AG09309 (cell line): ENCODE measurements at places on chromosomes 7 and 10.

GRCh38 chr10:72316748-72317435, 37.8 kb downstream of the DNAJB12 start:
- DNase-seq, result no peak

GRCh38 chr7:7969306-7970236, 975 bp downstream of the GLCCI1 start:
- no peak for DNase-seq

DNA sequence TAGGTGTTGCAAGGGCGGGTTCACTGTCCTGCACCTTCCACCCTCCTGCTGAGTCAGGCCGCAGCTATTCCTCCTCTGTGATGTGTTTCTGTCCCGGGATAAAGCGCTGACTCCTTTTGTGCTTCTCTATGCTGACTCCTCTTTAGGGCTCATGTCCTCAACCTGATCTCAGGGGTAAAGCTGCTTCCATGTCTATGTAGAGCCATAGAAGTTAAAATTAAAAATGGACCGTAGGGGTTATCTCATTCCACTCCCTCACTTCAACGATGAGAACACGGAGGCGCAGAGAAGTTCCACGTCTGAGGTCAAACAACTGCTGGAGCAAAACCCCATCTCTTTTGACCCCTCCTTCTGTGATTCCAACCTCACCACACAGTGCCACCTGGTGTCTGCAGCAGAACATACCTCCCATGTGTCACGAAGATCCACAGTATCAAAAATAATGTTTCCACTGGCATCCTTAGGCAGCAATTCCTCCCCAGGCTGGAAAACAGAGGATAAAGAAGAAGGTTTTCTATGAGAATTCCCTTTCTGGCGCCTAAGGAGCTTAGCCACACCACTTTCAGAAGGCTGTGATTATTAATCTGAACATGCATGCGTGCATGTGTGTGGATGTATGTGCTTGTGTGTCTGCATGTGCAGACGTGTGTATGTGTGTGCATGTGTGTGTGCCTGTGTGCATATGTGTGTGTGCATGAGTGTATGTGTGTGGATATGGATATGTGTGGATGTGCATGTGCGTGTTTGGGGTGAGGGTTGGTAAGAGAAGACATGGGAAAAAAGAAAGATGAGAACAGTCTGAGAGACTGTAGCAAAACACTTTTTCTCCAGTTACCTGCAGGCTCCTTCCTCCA, 81.2 kb upstream of the UCN3 start:
- no peak for DNase-seq

DNA sequence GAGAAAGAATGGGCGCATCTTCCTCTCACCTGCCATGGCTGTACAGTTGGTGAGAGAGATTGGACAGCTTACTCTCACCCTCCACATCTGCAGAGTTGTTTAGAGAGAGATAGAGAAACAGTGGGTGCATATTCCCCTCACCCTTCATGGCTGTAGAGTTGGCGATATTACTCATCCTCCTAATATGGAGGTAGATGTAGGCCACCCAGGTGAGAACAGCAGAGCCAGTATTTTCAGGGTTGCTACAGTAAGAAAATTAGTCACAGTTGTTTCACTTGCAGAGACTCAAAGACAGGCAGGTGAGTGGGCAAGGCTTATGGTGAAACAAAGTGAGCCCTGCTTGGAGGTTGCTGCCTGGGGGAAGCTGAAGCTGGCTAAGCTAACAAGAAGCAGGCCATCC, 65.0 kb upstream of the PFKP start:
- DNase-seq, result no peak

GRCh38 chr10:113078282-113078907, 128.3 kb downstream of the TCF7L2 start:
- DNase-seq, result no peak

GRCh38 chr10:106565546-106565945, 599.0 kb downstream of the SORCS1 start:
- no peak for DNase-seq

GRCh38 chr10:110455446-110455845, 42.3 kb upstream of the DUSP5 start:
- DNase-seq, result no peak

GRCh38 chr7:30146127-30146612, 11.4 kb downstream of the MTURN start:
- no peak for DNase-seq

DNA sequence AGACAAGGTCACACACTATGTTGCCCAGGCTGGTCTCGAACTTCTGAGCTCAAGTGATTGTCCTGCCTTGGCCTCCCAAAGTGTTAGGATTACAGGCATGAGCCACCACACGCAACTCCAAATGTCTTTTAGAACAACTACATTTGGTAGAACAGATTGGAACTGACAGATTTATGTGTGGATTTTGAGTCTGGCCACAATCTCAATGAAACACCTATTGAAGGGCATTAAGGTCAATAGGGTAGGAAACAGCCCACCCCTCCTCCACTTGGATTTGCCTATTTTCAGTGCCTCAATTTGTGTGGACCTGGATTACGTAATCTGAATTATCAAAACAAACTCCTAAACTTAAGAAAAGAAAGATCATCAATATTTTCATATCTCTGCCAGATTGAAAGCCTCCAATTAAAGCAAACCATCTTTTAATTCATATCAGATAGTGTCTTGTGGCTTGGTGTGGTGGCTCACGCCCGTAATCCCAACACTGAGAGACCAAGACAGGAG, 15.5 kb upstream of the CYP51A1 start:
- DNase-seq, result no peak

GRCh38 chr7:149448961-149449360, 11.9 kb downstream of the ZNF777 start:
- DNase-seq, result no peak

DNA sequence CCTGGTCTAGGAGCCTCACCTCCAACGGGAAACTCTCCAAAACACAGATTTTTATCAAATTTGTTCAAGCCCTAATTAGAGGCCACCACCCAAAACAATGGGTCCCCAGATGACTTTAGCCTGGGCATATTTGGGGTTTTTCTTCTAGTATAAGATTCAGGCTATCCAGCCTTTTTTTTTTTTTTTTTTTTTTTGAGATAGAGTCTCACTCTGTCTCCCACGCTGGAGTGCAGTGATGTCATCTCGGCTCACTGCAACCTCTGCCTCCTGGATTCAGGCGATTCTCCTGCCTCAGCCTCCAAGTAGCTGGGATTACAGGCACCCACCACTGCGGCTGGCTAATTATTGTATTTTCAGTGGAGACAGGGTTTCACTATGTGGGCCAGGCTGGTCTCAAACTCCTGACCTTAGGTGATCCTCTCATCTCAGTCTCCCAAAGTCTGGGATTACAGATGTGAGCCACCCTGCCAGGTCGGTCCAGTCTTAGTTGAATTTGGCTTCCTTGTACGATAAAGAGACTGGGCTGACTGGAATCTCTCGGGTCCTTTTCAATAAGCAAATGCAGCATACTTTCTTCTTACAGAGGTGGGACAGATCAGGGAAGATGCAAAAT, 91.4 kb upstream of the KLF6 start:
- DNase-seq, result no peak

GRCh38 chr10:71888623-71889387, 37.8 kb upstream of the PSAP start:
- peak; percentile 61 for DNase-seq

DNA sequence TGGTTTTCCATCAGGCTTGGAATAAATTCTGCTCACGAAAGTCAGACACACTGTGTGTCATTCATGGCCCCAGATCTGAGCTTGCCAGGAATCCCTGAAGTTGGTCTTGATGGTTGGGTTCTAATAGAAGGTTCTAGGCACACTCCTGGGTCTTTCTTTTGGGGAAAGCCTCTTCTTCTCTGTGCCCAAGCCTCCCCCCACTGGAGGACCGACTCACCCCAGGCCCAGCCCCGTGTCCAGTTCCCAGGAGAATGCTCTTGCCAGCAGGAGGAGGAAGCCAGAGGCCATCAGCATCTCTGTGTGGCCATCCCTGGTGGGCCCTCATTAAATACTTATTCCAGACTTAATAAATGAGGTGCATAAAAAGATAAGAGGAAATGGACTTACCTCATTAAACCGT, 548.0 kb downstream of the TCERG1L start:
- DNase-seq, result no peak

DNA sequence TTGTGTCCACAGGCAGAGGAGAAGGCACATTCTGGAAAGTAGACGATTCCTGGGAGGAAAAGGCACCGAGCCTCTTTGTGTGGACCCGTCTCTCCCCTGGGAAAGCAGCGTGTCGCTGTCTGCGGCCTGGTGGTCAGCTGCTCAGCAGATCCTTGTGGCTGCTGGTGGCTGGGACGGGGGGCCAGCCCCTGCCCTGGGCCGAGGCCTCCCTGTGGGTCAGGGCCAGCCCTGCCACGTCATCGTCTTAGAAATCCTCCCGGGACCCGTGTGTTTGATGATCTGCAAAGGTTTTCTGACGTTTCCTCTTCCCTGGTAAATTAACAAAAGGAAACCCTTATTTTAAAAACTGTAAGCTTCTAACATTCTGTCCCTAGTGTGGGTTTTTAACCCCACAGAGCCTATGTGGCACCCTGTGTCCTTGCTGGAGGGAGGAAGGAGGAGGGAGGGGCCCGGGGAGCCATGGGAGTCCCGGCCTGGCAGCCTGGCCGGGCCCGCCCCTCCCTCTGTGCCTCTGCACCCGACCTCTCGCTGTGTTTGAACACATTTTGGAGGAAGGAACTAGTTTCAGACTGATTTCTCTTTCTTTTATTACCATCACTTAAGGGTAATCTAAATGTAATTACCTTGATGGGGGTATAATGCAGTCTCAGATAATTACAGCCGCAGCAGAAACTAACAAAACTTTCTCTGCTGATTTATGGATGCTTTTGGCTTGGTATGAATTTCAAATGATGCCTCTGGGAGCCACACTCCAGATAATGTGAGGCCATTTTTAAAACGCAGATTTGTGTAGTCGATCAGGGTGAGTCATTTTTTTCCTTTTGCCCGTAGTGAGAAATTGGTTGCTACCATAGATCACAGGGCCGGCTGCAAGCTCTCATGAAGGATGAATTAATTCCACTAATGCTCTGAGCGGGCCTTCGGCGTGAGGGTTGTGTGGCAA, 85.5 kb downstream of the NKX6-2 start:
- DNase-seq, result no peak

GRCh38 chr10:87579563-87579962, 74.9 kb downstream of the MINPP1 start:
- DNase-seq, result no peak

GRCh38 chr10:28294809-28295208, 8.1 kb downstream of the MPP7 start:
- no peak for DNase-seq

DNA sequence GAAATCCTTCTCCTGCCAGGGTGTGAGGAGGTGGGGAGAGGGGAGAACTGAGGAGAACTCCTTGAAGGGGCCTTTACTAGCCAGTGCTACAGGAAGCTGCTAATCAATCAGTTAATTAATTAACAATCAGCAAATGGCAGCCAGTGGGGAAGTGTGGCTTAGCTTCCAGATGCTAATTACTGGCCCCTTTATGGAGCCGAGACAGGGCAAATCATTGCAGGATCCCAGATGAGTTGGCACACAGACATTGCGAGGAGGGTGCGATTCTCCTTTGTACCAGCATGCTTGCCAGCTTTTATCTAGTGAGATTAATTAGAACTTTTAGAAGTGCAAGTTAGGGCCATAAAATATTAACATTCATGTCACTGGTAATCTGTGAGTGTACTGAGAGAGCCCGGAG, 84.0 kb downstream of the XRCC2 start:
- no peak for DNase-seq

DNA sequence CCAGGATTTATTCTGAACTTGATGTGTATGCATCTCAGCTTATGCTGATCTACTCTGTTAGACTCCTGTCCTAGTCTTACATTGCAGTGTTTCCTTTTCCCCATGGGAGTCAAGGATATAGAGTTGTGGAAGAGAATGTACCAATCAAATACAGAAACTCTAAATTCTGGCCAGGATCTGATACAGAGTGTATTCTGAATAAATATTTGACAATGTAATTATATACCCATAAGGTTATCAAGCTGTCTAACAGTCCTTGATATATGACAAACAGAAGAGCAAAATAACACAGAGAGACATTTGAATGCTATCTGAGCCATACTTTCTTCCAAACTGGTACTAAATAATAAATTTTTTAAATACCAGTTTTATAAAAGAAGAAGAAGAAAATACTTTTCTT, 116.8 kb downstream of the ETV1 start:
- DNase-seq, result no peak

DNA sequence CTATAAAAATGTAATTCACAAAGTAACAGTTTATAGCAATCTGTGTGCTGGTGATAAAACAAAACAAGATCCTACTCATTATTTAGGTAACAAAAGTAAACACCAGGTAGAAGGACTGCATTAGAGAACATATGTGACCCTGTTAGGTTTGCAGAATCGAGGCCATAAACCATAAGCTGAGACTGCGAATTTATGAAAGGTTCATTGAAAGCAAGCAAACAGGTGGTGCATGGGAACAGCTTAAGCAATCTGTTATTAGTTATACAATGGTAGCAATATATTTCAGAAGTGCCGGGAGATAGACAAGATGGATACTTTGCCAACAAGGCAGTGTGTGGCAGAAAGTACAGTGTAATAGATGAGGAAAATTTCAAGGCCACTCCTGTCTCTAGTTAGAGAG, 23.5 kb upstream of the FAM133B start:
- no peak for DNase-seq

- no peak for DNase-seq
Measured at GRCh38 chr7:117021366-117021765, 68.1 kb downstream of the ST7 start.

DNA sequence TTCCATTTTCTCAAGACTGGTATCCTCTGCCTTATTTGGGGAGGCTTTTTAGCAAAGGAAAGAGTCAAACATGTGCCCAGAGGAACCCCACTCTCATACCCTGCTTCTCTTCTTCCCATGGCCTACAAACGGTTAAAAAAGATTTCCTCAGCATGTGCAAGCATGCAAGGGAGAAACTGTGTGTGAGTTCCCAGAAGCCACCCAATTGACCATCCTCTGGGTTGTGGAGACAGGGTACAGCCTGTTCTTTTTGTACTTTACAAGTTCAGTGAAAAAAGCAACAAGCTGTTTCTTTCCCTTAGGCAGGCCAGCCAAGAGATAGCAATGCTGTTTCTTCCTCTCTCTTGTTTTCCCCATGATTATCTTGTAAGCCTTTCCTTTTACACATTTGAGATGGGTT, 68.8 kb upstream of the MTPN start:
- no peak for DNase-seq

- DNase-seq, result no peak
Measured at GRCh38 chr7:101555921-101556275, 73.2 kb downstream of the MYL10 start.

- no peak for DNase-seq
Measured at GRCh38 chr10:48448796-48449195, 142.3 kb downstream of the MAPK8 start.

DNA sequence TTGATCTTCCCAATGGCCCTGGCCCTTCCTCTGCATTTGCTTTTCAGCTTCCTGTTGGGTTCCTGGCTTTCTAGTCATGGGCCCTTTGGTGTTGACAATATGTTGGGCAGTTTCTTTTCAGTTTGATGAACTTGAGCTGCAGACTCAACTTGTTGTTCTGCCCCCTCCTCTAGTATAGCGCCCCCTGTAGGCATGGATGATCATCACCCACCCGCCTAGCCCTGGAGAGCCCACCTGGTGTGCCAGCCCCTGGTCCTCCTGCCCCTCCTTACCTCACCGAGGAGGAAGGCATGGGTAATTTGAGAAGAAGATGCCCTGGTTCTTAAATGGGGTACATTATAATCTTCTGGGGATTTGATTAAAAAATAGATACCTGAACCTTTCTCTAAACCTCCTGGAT, 271.2 kb downstream of the SNX10 start:
- no peak for DNase-seq
